ENCODE measurements at places on chromosomes 11 and 22.
A peak's percentile ranks its signal among the peaks of the same experiment; 100 is the strongest.

- DNase-seq: no peak
Measured at GRCh38 chr22:36954251-36955014, 41.0 kb downstream of the CSF2RB start.

DNA sequence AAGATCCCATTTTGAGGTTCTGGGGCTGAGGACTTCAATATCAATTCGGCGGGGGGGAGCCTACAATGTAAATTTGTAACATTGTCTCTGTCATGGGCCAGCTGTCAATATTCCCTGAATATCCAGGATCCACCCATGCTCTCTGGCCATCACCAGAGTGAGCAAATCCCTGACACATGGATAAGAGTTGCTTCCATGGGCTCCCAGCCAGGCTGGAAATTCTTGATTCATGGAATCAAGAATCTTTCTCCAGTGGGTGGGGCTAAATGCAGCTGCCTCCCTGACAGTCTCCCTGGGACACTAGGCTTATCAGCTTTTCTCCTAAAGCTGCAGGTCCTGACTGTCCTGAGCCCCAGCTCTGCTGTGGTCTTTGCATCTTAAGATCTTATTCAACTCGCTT, 86.9 kb upstream of the IGLL5 start:
- no peak for DNase-seq

DNA sequence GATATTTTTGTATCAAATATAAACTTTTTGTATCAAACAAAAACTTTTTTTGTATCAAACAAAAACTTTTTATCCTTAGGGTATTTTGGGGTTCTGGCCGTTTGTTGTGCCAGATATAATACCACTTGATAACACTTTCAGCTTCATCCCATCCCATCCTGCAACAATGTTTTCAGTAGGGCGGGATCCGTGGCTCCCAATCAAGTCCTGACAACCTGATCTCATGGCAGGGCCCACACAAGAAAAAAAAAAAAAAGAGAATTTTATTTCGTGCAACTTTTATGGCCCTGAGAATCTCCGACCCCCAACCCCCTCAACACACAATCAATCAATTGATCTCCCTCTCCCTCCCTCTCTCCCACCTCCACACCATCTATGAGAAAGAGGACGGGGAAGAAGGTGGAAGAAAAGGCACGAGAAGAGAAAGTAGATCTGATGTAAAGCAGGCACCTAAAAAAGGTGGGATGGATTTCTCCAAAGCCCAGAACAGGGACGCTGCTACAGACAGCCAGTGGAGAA, 4749.6 kb upstream of the OR11H1 start:
- DNase-seq: no peak

GRCh38 chr22:30751529-30751928, 56.9 kb downstream of the OSBP2 start:
- DNase-seq: no peak

DNA sequence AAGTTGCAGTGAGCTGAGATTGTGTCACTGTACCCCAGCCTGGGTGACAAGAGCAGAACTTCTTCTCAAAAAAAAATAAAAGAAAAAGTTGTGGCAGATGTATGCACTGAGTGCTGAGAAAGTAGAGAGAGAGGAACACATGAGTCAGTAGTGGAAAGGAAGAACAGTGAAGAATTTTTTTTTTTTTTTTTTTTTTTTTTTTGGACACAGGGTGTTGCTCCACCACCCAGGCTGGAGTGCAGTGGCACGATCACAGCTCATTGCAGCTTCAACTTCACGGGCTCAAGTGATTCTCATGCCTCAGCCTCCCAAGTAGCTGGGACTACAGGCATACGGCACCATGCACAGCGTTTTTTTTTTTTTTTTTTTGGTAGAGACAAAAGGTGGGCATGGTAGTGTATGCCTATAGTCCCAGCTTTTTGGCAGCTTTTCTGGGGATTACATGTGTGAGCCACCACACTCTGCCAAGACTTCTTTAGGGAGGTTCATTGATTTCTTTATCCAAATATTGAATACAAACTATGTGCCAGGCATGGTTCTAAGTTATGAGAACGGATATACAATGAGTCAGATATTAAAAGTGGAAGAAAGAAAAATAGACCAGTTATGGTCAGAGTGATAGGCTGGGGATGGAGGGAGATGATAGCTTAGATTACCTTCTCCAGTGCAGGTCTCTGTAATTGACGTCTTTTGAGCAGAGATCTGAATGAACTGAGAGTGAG, 62.0 kb downstream of the YAP1 start:
- no peak for DNase-seq

GRCh38 chr11:17570034-17570433, 23.0 kb downstream of the OTOG start:
- DNase-seq: no peak

DNA sequence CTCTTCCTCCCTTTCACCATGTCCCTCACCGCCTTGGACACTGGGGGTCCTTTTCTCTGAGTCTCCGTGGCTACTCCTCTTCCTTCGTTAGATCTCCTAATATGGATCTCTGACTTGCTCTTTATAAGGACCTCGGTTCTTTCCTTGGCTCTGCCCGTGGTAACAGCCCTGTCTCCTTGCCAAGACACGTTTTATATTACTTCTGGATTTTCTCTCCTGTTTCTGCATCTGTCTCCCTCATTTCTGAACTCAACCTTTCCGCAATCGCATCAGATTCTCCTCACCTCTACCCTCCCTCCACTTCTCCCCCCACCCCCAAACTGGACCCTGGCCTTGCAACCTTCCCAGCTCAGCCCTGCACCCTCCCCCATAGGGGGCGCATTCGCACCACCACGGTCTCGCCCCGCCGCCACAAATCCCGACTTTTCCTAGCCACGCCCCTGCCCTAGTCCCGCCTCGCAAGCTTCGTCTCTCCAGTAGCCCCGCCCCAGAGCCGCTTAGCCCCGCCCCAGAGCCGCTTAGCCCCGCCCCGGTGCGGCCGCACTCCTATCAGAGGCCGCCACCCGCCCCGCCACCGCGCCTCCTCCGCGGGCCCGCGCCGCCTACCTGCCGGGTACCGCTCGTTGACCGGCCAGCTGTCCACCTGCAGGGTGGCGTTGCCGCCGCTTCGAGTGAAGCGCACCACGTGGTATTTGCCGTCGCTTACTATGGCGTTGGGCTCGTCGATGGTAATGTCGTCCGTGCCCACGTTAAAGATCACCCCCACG, 39.0 kb downstream of the SLC22A12 start:
- no peak for DNase-seq

DNA sequence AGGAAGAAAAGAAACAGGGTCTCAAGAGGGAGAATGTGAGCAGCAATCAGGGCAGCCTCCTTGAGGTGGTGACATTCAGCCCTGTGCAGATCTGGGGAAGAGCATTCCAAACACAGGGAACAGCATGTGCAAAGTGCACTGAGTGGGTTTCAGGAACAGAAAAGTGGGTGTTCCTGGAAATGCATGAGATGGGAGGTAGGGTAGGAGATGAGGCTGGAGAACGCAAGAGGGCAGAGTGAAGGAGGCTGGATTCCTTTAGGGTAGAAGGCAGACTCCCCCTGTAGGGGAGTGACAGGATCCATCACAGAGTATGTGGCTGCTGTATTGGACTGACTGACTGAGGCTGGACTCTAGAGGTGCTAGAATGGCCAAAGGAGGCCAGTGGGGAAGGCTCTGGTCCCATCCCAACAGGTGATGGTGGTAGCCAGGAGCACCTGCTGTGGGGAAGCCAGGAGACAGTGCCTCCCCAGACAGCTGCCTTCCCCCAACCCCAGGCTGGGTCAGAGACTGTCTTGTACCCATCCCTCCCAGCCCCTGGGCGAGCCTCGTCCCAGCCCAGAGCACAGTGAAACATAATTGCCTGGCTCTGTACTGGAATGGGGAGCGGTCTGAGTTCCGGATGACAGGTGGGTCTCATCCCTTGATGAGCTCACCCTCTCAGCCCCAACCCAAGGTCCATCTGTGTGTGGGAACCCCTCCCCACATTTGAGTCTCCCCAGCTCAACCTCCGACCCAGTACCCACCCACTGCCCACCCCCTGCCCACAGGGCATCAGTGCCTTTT, 419.4 kb downstream of the MN1 start:
- no peak for DNase-seq

DNA sequence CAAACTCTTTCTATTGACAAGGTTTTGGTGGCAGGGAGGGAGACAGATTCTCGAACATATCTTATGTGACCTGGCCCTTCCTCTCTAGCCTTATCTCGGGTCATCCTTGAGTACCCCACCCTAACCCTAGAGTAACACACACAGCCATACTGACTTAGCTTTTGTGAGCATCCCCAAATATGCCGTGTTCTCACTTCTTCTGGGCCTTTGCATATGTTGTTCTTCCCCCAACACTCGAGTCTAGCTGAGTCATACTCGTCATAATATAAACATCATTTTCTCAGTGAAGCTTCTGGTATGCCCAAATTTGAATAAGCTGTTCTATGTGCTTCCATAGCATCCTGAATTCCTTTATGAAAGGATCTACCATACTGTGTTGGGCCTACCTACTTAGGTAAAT, 8.0 kb downstream of the TTC17 start:
- no peak for DNase-seq

- no peak for DNase-seq
Measured at GRCh38 chr11:128868841-128869671, 2.0 kb upstream of the KCNJ1 start.

- DNase-seq: no peak
Measured at GRCh38 chr11:9660886-9661285, 3.0 kb upstream of the SWAP70 start.

- DNase-seq: no peak
Measured at GRCh38 chr22:40310081-40310767, 36.1 kb upstream of the ADSL start.

DNA sequence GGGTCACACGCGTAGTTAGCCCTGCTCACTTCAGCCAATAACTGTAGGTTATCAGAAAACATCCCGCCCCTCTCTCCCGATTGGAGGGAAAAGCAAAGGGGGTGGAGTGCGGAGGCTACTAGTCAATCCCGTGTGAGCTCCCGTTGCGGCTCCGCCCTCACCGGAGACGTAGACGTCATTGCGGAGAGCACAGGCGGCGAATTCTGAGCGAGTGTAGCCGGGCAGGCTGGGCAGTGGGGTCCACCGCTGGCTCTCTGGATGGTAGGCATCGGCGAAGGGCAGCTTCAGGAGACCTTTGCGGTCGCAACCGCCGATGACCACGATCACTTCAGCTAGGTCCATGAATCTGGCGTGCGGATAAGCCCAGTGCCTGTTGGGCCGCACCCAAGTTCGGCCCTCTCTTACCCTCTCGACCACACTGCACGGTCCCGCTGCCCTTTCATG, 4.7 kb downstream of the KLHL35 start:
- peak; percentile 47 for DNase-seq

DNA sequence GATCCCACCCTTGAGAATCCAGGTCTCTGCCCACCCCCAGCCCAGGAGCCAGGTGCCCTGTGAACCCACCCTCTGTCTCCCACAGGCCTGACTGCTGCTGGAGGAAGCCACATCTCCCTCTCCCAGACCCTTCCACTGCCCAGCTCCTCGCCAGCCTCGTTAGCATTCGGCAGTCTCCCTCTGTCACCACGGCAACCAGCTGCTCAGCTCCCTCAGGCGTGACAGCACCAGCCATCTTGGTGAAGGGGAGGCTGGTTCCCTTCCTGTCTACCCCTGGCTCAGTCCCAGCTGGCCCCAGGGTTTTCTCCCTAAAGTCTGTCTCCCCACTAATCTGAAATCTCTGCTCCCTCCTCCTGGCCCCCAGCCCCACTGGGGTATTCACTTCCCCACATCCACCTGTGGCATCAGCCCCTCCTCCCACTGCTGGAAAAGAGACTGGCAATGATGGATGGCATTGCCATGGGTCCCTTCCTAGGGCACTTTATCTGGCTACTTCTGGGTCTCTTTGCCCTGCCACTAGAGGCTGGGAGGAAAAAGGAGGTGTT, 28.1 kb downstream of the NRXN2 start:
- DNase-seq: no peak

GRCh38 chr22:35598396-35598710, 18.8 kb downstream of the MB start:
- no peak for DNase-seq

GRCh38 chr11:37280200-37280599, 682.2 kb upstream of the RAG2 start:
- no peak for DNase-seq

- DNase-seq: no peak
Measured at GRCh38 chr22:50167689-50168489, 2.6 kb upstream of the PANX2 start.

GRCh38 chr11:15859411-15859810, 496.9 kb downstream of the SOX6 start:
- no peak for DNase-seq

- DNase-seq: no peak
Measured at GRCh38 chr11:7186190-7186589, 65.5 kb upstream of the SYT9 start.

DNA sequence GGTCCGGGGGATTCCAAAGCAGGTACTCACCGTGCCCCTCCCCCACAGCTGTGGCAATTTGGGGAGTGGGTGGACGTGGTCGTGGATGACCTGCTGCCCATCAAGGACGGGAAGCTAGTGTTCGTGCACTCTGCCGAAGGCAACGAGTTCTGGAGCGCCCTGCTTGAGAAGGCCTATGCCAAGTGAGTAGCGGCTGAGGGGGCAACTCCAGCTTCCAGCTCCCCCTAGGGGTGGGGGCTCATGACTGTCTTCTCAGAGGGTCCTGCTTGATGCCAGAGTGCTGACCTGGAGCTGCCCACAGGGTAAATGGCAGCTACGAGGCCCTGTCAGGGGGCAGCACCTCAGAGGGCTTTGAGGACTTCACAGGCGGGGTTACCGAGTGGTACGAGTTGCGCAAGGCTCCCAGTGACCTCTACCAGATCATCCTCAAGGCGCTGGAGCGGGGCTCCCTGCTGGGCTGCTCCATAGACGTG, 4.2 kb downstream of the CAPN1 start:
- no peak for DNase-seq

GRCh38 chr11:6040874-6041273, 10.3 kb upstream of the OR56A1 start:
- no peak for DNase-seq

GRCh38 chr11:91194546-91194945, 971.7 kb upstream of the CHORDC1 start:
- DNase-seq: no peak

DNA sequence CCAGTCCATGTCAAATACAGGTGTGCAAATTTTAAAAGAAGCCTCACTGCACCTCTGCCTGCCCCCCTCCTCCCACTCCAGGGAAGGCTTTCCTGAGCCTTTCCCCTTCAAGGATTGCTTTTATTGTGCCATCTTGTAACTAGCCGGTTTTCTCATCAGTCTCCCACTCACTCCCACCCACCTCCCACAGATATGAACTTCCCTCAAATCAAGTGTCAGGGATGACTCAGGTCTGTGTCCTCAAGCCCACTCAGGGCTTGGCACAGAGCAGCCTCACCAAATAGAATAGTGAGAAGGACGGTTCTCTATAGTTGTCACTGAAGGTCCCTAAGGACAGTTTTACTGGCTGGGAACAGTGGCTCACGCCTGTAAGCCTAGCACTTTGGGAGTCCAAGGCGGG, 43.0 kb downstream of the THAP12 start:
- DNase-seq: no peak

GRCh38 chr11:119745112-119745511, 16.1 kb upstream of the NECTIN1 start:
- DNase-seq: no peak

GRCh38 chr22:27673839-27674238, 127.7 kb downstream of the MN1 start:
- DNase-seq: no peak

Measured in stimulated activated CD4-positive, alpha-beta T cell treated with anti-CD3 and anti-CD28 coated beads, Interleukin-4, amount 100 ng/mL, for 48 hours (primary cell).